Ovary (tissue), 10 donors: ENCODE measurements at places on chromosomes 6 and 20.

GRCh38 chr20:60787276-60787675, 464.8 kb upstream of the CDH4 start:
- DNase-seq: no peak

- no peak for DNase-seq
Measured at GRCh38 chr6:138377844-138378243, at the start of gene SMIM28. TSS of gene SMIM28 (plus strand) at chr6:138377905. CDS start at chr6:138378073, 168 bp downstream.

DNA sequence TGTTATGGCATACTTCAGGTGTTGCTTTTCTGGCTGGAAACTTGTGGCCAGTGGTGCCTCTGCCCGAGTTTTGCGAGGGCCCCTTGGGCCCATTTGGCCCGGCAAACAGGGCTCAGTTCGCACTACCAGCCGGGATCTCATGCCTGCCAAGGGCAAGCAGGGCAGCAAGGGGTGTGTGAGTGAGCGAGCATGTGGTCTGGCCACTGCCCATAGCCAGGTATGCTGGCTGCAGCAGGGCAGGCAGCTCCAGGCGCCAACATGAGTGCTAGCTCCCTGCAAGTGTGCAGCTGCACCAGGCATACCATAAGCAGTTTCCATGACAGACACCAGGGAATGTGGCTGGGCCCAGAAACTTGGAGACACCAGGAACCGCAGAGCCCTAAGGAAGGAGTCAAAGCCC, 389.5 kb downstream of the NKAIN2 start:
- no peak for DNase-seq

GRCh38 chr6:36378243-36378920, 9.1 kb downstream of the ETV7 start:
- DNase-seq: no peak

- DNase-seq: no peak
Measured at GRCh38 chr6:166777096-166777630, 150.1 kb upstream of the RPS6KA2 start.

GRCh38 chr20:59804871-59805665, 128.4 kb downstream of the SYCP2 start:
- DNase-seq: peak; percentile 1

DNA sequence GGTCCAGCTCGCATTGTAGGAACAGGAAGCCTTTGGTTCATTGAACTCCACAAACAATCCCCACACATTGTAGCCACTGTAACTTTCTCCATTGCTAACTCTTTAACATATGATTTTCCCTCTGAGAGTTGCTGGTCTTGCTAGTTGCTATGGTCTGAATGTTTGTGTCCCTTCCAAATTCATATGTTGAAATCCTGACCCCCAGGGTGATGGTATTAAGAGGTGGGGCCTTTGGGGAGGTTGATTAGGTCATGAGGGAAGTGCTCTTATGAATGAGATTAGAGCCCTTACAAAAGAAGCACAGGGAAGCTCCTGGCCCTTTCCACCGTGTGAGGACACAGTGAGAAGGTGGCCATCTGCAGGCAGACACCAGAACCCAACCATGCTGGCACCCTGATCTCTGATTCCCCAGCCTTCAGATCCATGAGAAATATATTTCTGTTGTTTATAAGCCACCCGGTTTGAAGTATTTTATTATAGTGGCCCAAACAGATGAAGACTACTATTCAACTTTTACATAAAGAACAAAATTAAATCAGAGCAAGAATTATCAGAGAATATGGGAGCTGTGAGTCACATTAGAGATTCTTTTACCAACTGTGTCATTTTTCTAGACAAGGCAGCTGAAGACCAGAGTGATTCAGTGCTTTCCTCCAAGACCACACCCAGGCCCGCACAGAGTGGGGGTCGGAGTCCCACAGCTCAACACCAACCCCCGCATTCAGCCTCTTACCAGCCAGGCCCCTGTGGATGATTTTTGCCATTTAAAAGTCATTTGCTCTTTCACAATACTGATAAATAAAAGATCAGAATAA, 143.0 kb downstream of the SAMD5 start:
- DNase-seq: no peak

GRCh38 chr6:126767711-126768110, 350.8 kb upstream of the RSPO3 start:
- DNase-seq: no peak
